ENCODE measurements at places on chromosomes 5 and 9. TPM values are rescaled to one million over a fixed set of nuclear protein-coding genes. Genes with fewer than 3 reads are reported as not detected.

CTXN3 gene
- not detected for total RNA-seq

FLT4 gene
- under 0.01 TPM for total RNA-seq

IL4 gene
- not detected for total RNA-seq

PPP1R2B gene
- total RNA-seq = under 0.01 TPM

FAM221B gene
- total RNA-seq = not detected

CDKN2B gene
- total RNA-seq = 58.3 TPM

EGFLAM gene
- total RNA-seq = 3.0 TPM

IFNK gene
- total RNA-seq = not detected

WDR5 gene
- 22.0 TPM for total RNA-seq

BSPRY gene
- total RNA-seq = not detected

RALGDS gene
- total RNA-seq = 17.4 TPM

TSLP gene
- total RNA-seq = 0.43 TPM

ANKRD20A1 gene
- not detected for total RNA-seq

CDO1 gene
- 0.32 TPM for total RNA-seq

DOCK2 gene
- total RNA-seq = 7.3 TPM

SPATA31D4 gene
- not detected for total RNA-seq

PCDHA9 gene
- under 0.01 TPM for total RNA-seq

PPP3R2 gene
- not detected for total RNA-seq

PLEKHG4B gene
- total RNA-seq = under 0.01 TPM

KLF4 gene
- 3.5 TPM for total RNA-seq

B4GALT1 gene
- 23.8 TPM for total RNA-seq

LPAR1 gene
- total RNA-seq = 54.4 TPM

DBH gene
- total RNA-seq = not detected

NEUROG1 gene
- not detected for total RNA-seq

BRINP1 gene
- under 0.01 TPM for total RNA-seq

MLANA gene
- total RNA-seq = not detected

CENPH gene
- total RNA-seq = 11.9 TPM

GABRB2 gene
- under 0.01 TPM for total RNA-seq

C9orf153 gene
- total RNA-seq = not detected

GPSM1 gene
- 54.8 TPM for total RNA-seq

CDH9 gene
- total RNA-seq = not detected

SOHLH1 gene
- not detected for total RNA-seq

EQTN gene
- total RNA-seq = not detected

CCNO gene
- 0.32 TPM for total RNA-seq

TNFSF8 gene
- total RNA-seq = not detected

PCDHB13 gene
- total RNA-seq = 0.32 TPM

DPYSL3 gene
- total RNA-seq = 126 TPM

DRD1 gene
- under 0.01 TPM for total RNA-seq

Measured in fibroblast of villous mesenchyme (primary cell).